ENCODE measurements at places on chromosomes 2 and 18. TPM values are rescaled to one million over a fixed set of nuclear protein-coding genes. Genes with fewer than 3 reads are reported as not detected.

Gene CNTNAP5
- total RNA-seq: 0.12 TPM

Gene MAPK4
- not detected for total RNA-seq

Gene DSG2
- 0.12 TPM for total RNA-seq

Gene SERPINB13
- not detected for total RNA-seq

Gene HOXD11
- not detected for total RNA-seq

Gene TEX261
- total RNA-seq: 44.8 TPM

Gene SERPINB4
- not detected for total RNA-seq

Gene RGPD8
- total RNA-seq: 18.2 TPM
